K562 (cell line): ENCODE measurements at places on chromosomes 1 and 21.
A peak's percentile ranks its signal among the peaks of the same experiment; 100 is the strongest.

GRCh38 chr1:62891956-62892562 is 108.1 kb downstream of the ATG4C start:
- H3K4me3 ChIP-seq: no peak overlapping the region
- H3K4me1 ChIP-seq: no peaks in the 10 kb centered on the region
- no peaks in the 10 kb centered on the region for H3K36me3 ChIP-seq
- no peak for DNase-seq
- H3K27ac ChIP-seq: no peak overlapping the region

DNA sequence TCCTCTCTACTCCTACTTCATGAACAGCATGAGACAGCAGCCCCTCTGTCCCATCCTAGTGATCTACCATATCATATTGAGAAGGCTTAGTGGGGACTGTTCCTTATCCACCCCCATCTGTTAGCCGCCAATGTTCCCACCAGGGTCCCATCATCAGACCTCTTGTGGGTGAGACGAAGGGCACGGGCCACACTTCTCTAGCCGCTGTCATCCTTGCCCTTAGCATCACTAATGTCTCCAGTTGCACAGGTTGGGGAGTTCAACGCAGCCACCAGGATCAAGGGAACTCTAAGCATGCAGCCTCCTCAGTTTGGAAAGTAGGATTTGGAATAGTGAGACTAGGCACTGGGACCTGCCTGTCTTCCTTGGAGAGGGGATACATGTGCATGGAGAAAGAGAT is 20.1 kb downstream of the INKA2 start:
- H3K4me3 ChIP-seq: no peak overlapping the region
- H3K27me3 ChIP-seq: no peaks in the 10 kb centered on the region
- no peaks in the 10 kb centered on the region; the same call in 2 of the 3 replicates for H3K36me3 ChIP-seq
- DNase-seq: no peak
- H3K27ac ChIP-seq: no peak overlapping the region

DNA sequence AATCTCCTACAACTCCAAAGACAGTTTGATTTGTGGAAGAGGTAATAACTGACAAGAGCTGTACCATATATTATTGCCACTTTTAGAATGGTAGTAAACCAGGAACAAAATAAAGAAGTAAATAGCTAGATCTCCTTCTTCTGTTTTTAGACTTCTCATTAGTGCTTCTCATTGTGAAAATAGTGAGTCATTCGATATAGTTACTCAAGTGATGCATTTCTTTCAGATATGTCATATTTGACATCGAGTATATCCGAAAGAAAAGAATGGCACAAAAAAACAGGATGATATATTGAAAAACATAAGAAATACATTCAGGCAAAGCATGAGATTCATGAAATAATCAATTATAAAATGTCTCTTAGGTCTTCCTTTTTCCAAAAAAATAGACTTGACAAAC is 1346.1 kb downstream of the BRINP3 start:
- no peak overlapping the region for H3K27ac ChIP-seq
- H3K4me3 ChIP-seq: no peak overlapping the region
- no peaks in the 10 kb centered on the region for H3K36me3 ChIP-seq
- H3K27me3 ChIP-seq: no peaks in the 10 kb centered on the region
- no peak for DNase-seq
- no peaks in the 10 kb centered on the region for H3K4me1 ChIP-seq

GRCh38 chr1:163055005-163055404 is 14.2 kb upstream of the RGS4 start:
- H3K27ac ChIP-seq: no peak overlapping the region
- no peak for DNase-seq
- H3K4me1 ChIP-seq: no peaks in the 10 kb centered on the region
- no peak overlapping the region for H3K4me3 ChIP-seq
- H3K27me3 ChIP-seq: no peaks in the 10 kb centered on the region

DNA sequence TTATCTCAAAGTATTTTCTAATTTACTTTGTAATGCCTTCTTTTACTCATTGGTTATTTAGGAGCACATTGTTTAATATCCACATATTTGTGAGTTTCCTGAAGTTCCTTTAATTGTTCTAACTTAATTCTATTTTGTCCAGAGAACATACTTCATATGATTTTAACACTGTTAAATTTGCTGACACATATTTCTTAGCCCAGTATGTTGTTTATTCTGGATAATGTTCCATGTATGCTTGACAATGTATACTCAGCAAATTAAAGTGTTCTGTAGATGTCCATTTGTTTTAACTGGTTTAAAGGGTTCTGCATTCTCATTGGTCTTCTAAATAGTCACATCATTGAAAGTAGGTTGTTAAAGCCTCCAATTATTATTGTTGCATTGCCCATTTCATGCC is 643.7 kb upstream of the NR5A2 start:
- no peaks in the 10 kb centered on the region for H3K4me1 ChIP-seq
- no peak overlapping the region for H3K27ac ChIP-seq

DNA sequence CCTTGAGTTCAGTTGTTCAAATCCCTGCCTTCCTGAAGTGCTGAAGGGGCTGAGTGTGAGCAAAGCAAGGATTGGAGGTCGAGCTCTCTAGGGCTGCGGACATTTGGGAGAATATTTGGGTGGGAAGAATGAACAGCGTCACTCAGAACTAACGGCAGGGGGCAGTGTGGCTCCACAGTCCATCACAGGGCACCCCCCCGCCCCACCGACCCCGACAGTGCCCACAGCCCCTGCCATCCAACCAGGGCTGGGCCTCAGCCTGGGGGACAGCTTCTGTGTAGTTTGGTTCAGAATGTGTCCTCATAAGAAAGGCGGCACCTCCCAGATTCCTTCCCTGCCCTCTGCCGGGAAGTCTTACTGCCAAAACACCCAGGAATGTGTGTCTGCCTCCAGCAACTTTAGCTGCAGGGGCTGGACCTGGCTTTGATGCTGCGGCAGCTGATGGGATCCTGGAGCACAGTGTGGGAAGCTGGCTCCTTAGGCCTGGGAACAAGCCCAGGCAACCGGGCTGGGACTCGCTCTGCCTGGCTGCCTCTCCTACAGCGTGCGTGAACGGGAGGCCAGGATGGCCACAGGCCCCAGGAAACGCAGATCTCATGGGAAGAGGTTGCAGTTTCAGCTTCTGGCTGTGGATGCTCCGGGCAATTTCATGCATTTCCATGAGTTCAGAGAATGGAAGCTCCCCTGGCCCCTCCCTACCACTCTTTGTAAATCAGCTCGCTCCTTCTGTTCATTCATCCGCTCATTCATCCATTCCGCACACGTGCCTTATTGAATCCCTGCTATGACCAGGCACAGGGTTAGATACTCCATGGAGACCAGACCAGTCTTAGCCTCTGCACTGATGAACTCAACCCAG is 104.9 kb upstream of the TMPRSS2 start:
- peaks cover 17% of the 10 kb centered on the region for H3K27me3 ChIP-seq
- H3K4me1 ChIP-seq: no peaks in the 10 kb centered on the region
- H3K27ac ChIP-seq: no peak overlapping the region
- H3K36me3 ChIP-seq: no peaks in the 10 kb centered on the region
- DNase-seq: peak; percentile 76

DNA sequence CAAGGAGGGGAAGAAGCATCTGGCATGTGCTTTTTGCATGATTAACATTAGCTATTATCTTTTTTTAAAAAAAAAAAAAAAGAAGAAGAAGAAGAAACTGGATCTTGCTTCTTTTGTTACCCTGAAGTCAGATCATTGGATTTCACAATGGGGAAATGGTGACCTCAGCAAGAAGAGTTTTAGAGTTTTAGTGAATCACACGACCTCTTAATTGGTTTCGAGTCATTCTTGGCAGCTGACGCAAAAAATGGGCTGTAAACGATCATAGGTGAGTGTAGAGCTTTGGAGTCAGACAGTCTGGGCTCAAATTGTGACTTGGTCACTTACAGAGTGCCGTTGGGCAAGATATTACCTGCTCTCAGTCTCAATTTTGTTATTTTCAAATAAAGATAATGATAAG is 33.3 kb upstream of the PGBD5 start:
- DNase-seq: no peak
- H3K36me3 ChIP-seq: no peaks in the 10 kb centered on the region
- no peak overlapping the region for H3K4me3 ChIP-seq
- no peak overlapping the region for H3K27ac ChIP-seq

GRCh38 chr1:53198241-53198651 is 1.6 kb downstream of the CPT2 start:
- no peaks in the 10 kb centered on the region for H3K27me3 ChIP-seq
- peak overlapping the region; percentile 94; the same call in 1 of the 2 replicates for H3K4me3 ChIP-seq
- DNase-seq: no peak

- peak overlapping the region; percentile 71 for H3K4me3 ChIP-seq
- H3K27ac ChIP-seq: peak overlapping the region; percentile 96
- H3K27me3 ChIP-seq: no peaks in the 10 kb centered on the region
- peaks cover 40% of the 10 kb centered on the region; the same call in 2 of the 3 replicates for H3K36me3 ChIP-seq
Observed at GRCh38 chr1:205749234-205750137, 496 bp downstream of the NUCKS1 start.

DNA sequence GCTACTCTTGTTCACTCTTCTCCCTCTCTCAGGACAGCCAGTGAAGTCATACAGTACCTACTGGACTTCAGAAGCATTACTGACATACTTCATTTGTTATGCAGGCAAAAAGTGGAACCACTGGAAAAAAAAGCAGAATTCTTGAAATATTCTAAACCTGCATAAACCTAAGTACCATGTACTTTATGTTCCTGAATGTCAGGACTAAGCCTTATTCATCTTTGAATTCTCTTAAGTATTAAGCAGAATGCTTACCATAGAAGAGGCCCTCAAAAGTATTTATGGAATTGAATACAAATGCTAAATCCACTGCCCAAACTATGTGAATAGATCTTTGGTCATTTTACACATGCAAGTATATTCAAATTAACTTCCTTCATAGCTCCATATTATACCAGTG is 7.8 kb downstream of the PSMB2 start:
- H3K27me3 ChIP-seq: no peaks in the 10 kb centered on the region
- no peak for DNase-seq
- no peak overlapping the region for H3K4me3 ChIP-seq
- peaks cover 4% of the 10 kb centered on the region; the same call in 2 of the 3 replicates for H3K4me1 ChIP-seq

DNA sequence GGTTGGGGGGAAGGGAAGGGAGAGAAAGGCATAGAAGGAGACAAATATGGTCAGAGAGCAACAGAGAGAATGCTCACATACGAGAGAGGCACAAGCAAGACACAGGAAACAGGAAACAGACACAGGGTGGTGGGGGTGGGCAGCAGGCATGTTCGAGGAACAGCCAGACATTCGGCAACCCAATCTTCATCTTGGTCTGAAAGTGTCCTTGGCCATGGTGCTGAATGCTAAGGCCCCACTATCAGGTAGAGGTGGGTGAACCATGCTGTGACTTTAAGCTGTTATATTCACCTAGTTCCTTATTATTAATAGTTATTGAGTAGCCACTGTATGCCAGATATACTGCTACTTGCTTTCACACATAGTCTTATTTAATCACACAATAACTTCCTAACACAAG is 109.2 kb downstream of the DDX20 start:
- no peaks in the 10 kb centered on the region for H3K36me3 ChIP-seq
- DNase-seq: peak; percentile 4
- H3K4me3 ChIP-seq: no peak overlapping the region
- H3K4me1 ChIP-seq: no peaks in the 10 kb centered on the region

DNA sequence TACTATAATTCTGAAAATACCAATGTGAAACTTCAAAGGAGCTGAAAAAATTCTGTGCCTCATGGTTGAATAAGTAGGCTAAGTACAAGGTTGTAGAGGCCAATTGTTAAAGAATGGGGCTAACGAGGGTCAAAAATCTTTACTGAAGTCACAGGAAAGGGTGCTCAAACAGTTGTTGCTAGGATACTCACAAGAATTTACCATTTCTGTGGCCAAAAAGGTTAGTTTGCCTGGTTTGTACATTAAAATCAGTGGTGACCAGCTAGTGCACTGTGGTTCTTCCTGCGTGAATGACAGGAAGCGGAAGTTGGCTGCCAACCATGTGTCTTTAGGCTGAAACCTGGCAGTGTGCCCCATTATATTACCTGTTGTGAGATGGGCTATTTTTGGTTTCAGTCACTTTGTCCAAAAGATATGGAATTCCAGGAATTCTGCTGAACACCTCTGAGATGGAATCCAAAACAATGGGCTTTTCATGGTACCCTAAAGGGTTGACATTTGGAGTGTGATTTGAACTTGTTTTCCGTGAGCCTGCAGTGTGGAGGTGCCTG is 13.5 kb downstream of the MAP3K21 start:
- H3K36me3 ChIP-seq: no peaks in the 10 kb centered on the region
- DNase-seq: no peak
- no peak overlapping the region for H3K27ac ChIP-seq
- no peaks in the 10 kb centered on the region for H3K27me3 ChIP-seq
- H3K4me3 ChIP-seq: no peak overlapping the region
